ENCODE measurements at places on chromosomes 1 and 21. TPM values are rescaled to one million over a fixed set of nuclear protein-coding genes. Genes with fewer than 3 reads are reported as not detected.

- no peak for DNase-seq
Observed at GRCh38 chr21:32185103-32185502, 93.7 kb downstream of the MIS18A start.

DNA sequence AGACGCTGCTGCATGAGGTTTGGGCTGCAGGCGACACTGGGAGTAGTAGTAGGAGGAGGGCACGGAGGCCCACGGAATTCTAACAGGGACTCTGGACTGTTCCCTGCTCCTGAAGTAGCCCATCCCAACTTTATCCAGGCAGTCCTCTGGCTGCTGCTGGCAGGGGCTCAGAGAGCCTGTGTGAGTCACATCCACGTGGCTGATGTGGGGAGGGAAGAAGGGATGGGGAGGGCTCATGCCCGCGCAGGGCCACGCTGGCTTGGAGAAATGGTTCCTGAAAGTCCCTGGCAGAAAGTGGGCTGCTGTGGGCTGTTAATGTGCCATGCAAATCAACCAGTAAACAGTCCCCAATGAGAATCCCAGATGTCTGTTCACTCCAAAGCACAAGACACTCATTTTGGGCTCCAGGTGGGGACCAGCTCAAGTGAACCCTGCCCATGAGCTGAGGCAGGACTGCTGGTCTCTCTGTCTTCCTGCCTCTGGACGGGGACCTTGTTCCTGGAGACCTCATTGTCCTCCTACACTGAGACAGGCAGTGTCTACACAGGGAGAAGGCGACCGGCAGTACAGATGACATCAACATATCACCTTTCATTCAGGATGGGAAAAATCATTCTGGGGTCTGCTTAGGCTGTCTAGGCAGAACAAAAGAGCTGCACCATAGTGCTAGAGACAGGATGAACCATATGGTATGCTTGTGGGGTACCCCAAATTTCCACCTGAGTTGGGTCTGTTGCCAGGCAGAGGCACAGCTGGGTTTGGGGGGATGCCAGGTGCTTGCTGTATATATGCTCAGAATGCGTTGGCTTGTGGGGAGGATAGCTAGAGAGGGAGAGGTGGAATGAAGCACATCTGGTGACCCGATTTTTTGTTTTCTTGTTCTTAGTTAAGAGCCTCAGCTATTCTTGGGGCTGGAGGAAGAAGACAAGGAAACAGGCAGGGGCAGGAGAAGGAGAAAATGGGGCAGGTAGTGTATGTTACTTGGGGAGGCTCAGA lies 57.9 kb upstream of the FMOD start:
- no peak for DNase-seq

DNA sequence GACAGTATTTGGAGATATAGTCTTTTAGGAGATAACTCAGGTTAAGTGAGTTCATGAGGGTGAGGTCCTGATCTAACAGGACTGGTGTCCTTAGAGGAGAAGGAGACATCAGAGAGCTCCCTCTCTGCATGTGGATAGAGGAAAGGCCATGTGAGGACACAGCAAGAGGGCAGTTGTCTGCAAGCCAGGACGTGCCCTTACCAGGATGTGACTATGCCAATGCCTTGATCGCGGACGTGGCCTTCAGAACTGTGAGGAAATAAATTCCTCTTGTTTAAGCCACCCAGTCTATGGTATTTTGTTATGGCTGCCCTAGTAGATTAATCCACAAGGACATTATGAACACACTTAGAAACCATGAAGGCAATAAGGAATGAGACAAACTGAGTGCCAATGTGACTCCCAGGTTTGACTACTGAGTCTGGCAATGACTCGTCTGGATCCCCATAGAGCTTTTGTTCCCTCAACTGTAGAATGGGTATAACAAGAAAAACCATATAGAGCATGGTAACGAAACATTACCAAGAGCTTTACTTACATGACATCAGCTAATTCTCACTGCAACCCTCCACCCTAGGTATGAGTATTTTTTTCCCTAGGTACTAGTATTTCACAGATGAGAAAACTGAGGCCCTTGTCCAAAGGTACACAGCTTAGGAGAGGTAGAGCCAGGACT lies 6.5 kb downstream of the URB1 start:
- no peak for DNase-seq

GRCh38 chr1:201461645-201462441 lies 7.1 kb downstream of the PHLDA3 start:
- DNase-seq: peak; percentile 74

DNA sequence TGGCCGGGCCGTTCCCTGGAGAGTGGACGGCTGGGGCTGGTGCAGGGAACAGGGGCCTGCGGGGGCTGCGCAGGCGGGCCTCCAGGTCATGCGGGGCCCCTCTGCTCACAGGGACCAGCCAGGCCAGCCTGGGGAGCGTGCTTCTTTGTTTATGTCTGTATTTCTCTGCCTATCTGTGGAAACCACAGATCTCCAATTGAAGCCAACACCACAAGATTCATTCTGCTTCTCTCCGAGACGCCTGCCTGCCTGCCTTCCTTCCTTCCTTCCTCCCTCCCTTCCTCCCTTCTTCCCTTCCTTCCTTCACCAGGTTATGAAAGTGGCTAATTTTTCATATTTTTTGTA lies 39.9 kb upstream of the HMGN1 start:
- no peak for DNase-seq

GRCh38 chr1:182643699-182644098 lies 39.5 kb upstream of the RGS16 start:
- no peak for DNase-seq

GRCh38 chr1:149993764-149994163 lies 16.8 kb downstream of the OTUD7B start:
- DNase-seq: no peak

- no peak for DNase-seq
Observed at GRCh38 chr1:162982364-162982763, 86.8 kb upstream of the RGS4 start.

DNA sequence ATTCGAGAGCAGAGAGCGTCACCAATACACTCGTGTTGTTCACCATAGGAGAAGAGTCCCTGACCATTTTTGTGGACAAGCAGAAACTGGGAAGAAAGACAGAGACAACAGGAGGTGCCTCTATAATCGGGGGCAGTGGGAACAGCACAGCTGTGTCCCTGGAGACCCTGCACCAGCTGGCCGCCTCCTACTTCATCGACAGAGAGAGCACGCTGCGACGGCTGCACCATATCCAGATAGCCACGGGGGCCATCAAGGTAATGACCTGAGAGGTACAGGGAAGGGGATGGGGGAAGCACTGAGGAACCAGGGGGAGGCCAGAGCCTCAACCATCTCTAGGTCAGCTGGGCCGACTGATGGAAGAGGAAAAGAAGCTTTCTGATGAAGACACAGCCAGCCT lies 86.4 kb downstream of the BRINP2 start:
- no peak for DNase-seq

DNA sequence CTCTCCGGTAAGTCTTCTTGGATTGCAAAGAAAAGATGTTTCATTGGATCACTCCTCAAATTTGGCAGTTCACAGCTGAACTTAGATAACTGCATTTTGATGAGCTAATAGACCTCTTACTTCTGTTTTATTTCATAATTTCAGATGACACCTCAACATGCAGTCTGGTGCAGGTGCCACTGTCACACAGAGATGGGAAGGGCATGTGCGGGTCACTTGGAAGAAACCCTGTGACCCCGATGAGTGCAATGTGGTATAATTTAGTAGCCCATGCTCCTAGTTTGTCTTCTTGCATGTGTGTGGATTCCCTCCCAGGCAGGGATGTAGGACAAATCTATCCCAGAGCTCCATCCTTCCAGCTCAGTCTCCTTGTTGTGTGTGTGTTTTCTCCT lies 481 bp upstream of the SLAMF1 start:
- DNase-seq: no peak

DNA sequence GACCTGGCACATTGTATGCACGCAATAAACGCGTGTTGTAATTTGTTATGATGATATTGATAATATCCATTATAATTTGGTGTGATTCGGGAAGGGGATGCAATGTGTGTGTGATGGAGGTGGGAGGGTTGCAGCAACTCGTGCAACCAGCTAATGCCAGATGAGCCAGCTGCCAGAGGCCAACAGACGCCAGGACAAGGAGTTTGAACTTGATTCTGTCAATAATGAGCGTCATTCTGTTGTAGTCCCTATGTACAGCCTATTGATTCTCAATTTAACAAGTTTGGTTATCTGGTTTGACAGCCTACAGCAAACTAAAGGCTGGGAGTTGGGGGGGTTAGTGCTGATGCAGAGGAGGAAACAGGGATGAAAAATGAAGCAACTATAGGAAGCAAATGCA lies 35.5 kb downstream of the TIAM1 start:
- no peak for DNase-seq

DNA sequence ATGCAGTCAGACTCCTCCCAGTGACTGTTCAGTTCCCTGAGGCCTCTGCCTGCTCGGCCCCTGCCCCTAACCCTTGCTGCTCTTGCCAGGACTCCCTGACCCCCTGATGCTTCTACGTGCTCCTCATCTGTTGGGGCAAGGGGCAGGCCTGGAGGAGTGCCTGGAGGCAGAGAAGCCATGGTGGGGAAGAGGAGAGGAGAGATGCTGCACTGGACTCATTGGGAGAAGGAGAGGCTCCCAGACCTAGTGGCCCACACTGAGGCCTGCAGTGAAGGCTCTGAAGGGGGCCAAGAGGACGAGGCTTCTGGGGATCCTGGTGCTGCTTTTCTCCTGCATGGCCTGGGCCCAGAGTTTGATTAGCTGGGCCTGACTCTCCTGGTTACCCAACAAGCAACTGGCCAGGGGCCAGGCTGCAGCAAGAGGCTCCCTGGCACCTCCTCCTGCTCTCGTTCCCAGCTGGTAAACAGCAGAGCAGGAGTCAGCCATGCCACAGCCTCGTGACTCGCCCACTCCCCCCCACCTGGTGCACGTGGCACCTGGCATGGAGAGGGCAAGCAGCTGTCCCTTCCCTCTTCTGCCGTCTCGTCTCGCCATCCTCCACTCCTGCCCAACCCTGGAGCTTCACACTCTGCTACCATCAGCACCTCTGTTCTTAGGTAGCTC lies 847 bp upstream of the RORC start:
- no peak for DNase-seq

GRCh38 chr1:100396651-100397050 lies 44.3 kb downstream of the CDC14A start:
- no peak for DNase-seq

DNA sequence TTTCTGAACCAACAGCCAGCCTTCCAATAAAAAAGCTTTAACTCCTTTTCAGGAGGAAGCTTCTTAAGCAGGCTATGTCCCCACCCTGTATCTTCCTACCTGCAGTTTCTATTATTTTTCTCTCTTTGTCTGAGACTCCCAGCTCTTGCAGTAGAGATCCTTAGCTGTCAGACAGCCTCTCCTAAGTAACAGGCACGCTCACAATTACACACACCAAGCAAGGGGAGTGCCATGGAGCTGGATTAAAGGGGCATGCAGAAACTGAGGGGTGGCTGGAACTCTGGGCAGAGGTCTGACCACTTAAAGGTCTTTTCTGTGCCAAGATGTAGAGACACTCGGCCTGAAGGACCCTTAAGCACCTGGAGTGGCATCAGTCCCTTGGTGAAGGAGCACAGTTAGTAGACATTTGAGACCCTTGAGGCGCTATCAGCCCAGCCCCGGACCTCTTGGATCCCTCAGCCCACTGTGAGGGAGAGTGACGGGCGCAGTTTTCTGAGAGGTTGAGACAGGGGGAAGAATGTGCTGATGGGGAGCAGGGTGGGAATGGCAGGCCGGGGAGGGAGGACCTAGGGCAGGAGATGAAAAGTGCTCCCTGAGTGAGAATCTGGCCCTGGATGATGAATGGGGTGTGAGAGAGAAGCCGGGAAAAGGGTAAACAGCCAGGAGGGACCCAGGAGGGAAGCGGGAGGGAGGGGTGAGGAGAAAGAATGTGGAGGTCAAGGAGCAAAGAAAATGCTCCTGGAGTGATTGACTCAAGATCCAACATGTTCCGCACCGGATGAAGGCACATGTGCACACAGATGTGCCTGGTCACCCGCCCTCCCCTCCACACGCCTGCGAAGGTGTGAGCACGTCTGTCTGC lies 13.3 kb downstream of the PLXNA2 start:
- no peak for DNase-seq

GRCh38 chr1:180845352-180845751 lies 67.3 kb upstream of the KIAA1614 start:
- DNase-seq: no peak

- DNase-seq: no peak
Observed at GRCh38 chr1:162943622-162944021, 82.6 kb upstream of the CCDC190 start.

- DNase-seq: no peak
Observed at GRCh38 chr21:14566894-14567293, 20.8 kb upstream of the SAMSN1 start.

GRCh38 chr1:19460535-19461219 lies 24.7 kb downstream of the CAPZB start:
- DNase-seq: no peak

The DLGAP3 gene
- total RNA-seq: not detected

The SNX7 gene
- 68.5 TPM for total RNA-seq

The FMO5 gene
- total RNA-seq: 9.5 TPM

The RAD54L gene
- 2.6 TPM for total RNA-seq

The ECM1 gene
- 8.7 TPM for total RNA-seq

The STYXL2 gene
- 3.6 TPM for total RNA-seq

The RNF2 gene
- 51.1 TPM for total RNA-seq

The CCDC27 gene
- not detected for total RNA-seq

The HPDL gene
- 0.74 TPM for total RNA-seq

The SLC26A9 gene
- total RNA-seq: not detected

The PTPRC gene
- total RNA-seq: 34.4 TPM
